NB4 (cell line): ENCODE measurements at places on chromosomes 5 and 9.

DNA sequence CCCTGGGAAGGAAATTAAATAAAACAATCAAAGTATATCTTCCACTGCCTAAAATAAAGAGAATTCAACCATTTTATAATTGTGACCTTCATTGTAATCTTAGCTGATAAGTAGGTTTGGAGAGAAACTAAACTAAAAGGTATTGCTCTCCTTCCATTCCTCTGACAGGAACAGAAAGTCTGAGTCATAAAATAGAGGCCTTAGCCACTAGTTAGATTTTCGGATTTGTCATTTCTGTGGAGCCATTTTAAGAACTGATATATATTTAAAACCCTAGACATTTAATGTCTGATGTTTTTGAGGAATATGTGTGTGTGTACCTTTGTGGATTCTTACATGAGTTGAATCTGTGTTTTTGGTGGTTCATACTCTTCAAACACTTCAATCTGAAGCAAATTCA lies 11.8 kb upstream of the TMC1 start:
- DNase-seq = no peak

- no peak for DNase-seq
Observed at GRCh38 chr5:56987171-56987570, 35.2 kb upstream of the MIER3 start.

GRCh38 chr5:141668601-141669265 lies 13.3 kb downstream of the ARAP3 start:
- DNase-seq = no peak

GRCh38 chr5:122915717-122916461 lies 70.5 kb downstream of the SNX24 start:
- DNase-seq = no peak

- no peak for DNase-seq
Observed at GRCh38 chr9:5479994-5480694, 29.8 kb downstream of the CD274 start.

- peak; percentile 33 for DNase-seq
Observed at GRCh38 chr5:145775893-145776444, 59.2 kb downstream of the PRELID2 start.

GRCh38 chr9:6305954-6306563 lies 22.1 kb upstream of the TPD52L3 start:
- DNase-seq = peak; percentile 65

DNA sequence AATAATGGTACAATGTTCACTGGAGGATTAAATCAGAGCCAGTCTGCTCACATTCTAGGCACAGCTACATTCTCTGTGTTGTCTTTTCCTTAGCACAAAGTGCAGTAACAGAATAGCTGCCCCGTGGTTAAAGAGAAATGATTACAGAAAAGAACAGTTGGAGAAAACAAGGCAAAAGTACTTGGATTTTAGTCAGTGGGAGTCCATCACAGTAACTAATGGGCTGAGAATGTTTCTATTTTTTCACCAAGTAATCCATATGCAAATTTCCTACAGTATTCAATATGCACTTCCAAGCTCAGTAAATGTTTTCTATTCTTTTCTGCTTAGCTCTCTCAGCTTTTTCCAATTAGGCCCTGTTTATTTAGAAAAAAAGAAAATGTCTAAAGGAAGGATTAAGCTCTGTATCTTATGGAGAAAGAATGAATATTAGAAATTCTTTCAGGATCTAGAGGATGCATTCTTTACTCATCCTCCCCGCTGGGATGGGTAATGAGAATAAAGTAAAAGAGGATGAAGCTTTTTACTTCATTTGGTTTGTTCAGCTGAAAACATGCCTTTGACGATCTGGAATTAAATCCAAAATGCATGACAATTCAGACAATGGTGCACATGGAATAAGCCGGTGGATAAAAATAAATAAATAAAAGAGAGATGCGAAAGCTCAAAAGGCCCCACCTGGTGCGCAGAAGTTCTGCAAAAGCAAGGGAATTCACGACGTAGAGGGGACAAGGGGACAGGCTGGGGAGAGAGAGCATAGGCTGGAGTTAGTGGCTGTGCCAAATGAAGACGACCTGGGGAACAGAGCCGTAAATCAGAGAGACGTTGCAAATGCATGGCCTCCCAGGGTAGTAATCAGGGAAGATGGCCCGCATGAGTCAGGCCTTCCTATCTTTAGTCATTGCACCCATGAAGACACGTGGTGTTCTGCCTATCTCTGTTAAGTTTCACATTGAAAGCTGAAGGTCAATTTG lies 345.2 kb downstream of the GLIS3 start:
- DNase-seq = no peak

DNA sequence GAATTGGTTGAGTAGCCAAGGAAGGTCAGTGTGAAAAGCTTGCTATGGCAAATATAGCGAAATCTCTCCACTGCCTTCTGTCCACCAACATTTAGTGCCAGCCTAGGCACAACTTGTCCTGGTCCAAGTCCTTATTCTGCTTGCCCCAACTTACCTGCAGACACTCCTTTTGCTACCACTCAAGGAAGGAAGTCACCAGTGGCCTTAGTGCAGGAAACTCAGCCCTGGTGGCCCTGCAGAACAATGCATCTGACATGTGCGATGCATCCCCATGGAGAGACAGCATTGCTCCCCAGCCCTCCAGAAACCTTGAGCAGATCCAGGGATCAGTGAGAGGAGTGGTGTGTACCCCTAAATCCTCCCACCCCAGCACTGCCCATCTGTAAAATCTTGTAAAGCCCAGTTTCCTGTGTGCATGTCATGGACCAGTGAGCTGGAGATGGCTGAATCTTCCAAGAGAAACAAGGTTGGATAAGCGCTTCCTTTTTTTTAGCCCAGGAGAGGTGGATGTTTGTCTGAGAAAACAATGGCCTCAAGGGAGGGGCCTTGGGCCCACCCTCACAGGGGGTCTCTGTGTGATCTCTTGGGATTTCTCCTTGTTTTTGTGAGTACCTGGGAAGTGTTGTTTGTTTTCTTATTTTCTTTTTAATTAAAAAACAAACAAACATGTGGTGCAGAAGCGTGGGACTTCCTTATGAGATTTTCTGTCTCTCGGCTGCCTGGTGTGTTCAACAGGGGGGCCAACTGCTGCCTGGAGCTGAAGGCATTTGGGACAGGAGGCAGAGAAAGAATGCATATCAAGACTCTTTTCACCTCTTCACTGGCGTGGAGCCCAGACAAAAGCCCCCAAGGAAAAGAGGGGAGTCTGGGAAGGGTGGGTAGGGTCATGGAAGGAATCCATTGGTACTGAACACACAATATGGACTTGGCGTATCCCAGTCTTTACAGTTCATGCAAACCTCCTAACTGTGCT lies 3.6 kb downstream of the FOXI1 start:
- no peak for DNase-seq

GRCh38 chr5:116702776-116703175 lies 128.2 kb upstream of the SEMA6A start:
- no peak for DNase-seq

DNA sequence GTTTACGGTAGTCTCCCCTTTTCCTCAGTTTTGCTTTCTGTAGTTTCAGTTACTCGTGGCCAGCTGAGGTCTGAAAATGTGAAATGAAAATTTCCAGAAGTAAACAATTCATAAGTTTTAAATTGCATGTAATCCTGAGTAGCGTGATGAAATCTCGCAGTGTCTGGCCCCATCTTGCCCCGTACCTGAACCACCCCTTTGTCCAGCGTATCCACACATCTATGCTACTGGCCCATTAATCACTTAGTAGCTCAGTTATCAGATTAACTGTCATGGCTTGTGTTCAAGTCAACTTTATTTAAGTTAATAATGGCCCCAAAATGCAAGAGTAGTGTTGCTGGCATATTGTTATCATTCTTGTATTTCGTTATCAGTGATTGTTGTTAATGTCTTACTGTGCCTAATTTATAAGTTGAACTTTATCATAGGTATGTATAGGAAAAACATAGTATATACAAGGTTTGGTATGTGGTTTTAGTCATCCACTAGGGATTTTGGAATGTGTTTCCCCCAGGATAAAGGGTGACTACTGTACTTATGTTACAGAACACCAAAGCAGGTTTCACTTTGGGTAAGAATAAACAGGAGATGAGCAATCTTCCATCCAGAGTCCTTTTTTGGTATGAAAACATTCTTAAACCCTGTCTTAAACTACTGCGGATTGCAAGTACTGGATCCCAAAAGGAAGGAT lies 118.4 kb upstream of the KCNN2 start:
- no peak for DNase-seq

GRCh38 chr5:107512029-107512428 lies 158.7 kb downstream of the EFNA5 start:
- no peak for DNase-seq

DNA sequence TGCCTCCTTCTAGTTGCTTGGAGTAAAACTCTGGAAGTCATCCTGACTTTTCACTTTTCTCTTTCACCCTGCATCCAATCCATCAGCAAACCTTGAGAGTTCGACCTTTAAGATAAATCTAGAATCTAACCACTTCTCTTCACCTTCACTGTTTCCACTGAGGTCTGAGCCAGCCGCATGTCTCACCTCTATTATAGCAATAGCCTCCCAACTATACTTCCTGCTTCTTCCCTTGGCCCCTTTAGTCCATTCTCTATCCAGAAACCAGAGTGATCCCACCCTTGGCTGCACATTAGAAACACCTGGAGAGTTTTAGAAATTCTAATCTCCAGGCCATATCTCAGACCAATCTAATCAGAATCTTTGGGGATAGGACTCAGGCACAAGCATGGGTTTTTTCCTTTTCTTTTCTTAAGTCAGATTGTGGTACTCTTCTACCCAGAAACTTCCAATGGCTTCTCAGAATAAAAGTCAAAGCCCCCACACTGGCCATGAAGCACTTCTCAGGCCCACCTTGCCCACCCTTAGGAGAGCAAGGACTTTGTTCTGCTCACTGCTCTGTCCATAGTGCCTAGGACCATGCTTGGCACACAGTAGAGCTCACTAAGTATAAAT lies 33.1 kb downstream of the MFAP3 start:
- DNase-seq = no peak

- no peak for DNase-seq
Observed at GRCh38 chr5:79581535-79581934, 30.7 kb upstream of the TENT2 start.

GRCh38 chr5:172417983-172418630 lies 36.2 kb downstream of the SH3PXD2B start:
- DNase-seq = peak; percentile 45

DNA sequence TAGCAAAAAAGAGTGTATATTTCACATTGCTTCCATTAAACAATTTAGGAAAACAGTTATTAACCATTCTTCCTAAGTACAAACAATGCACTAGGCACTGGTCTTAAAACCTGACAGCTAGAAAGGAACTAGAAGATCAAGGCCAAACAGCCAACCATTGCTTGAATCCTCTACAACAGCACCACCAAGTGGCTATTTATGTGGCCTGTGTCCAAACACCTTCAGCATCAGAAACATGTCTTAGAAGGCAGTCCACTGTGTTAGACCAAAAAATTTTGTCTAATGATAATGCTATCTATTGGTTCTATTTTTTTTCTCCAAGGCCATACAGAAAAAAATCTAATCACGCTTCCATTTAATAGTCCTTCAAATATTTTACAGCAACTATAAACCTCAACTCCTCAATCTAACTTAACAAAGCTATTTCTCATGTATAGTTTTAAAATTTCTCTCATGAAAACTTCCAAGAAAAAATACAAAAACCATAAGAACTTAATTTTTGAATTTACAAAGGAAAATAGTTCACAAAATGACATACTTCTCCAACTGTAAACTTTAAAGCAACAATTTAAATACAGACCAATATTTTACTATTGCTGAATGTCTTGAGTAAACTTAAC lies 36.1 kb downstream of the CAAP1 start:
- DNase-seq = peak; percentile 50

DNA sequence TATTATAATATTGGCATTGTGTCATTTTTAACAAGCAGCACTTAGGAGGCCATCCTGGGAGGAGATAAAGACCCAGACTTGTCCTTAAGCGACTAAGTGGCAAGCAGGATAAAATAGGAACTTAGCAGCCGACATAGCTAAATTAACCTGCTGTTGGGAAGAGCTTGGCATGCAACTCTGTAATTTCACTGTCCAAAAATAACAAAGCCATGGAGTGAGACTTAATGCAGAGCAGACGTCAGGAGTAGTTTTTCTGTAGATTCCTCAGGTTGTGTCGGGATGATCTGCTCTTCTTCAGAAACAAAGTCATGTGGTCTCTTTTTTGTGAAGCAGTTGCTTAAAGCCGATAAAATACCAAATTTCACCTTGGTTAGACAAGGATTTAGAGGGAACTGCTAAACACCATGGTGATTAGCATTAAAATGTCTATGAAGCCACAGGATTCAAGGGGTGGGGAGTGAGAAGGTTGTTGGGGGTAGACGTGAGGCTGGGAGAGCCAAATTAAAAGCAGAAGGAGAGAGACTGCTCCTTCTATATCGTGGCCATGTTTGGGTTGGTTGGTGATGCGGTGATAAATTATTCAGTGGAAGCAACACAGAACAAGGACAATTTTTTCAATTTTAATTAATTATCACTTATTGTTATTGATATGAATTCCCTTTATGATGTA lies 303.0 kb downstream of the CSNK1G3 start:
- DNase-seq = no peak

DNA sequence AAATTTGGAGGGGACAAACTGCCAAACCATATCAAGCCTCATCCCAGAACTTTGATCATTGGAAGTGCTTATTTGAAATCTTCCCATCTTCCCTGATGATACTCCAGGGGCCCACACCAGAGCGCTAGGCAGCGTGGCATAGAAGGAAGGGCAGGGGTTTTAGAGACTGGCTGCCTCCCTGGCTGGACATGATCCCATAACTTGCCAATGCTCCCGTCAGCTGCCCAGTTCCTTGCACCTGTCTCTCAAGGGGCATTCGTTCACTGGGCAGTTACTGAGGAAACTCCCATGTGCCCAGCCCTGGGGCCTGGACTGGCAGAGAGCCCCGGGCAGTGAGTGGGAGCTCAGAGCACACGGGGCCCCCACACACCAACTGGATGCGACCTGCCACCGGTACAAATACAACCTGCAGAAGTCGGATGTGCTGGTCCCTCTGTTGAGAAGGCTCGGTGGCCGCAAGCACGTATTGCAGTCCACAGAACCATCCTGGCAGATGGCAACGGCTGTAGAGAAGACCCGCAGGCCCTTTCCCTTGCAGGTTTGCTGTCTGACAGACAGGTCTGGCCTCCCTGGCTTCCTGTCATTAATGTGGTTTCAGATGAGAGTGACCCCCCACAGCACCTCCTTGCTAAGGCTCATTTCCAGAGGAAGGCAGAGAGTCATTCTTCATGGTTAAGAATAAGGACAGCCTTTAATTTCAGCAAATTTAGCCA lies 122.4 kb downstream of the MVB12B start:
- DNase-seq = no peak

DNA sequence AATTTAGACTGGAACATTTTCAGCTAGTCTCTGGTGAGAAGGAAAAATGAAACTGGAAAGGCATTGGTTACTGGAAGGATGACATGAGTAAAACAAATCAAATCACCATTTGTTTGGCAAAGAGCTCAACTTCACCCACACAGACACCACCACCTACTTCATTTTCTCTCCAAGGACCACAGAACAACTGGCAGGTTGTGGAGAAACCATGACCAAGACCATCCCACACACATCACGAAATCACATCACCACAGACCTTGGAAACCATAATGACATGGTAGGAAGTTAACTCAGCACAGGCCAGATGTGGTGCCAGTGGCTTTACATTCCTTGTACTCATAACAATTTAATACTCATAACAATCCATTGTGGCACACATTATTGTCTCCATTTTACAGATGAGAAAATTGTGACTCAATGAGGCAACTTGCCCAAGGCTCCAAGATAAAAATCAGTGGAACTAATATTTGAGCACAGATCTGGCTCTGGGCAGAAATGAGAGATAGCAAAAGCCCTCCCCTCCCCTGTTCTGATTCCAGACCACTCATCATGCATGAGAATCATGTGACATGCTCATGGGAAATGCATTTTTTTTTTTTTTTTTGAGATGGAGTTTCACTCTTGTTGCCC lies 7.5 kb downstream of the OR1K1 start:
- DNase-seq = no peak

- no peak for DNase-seq
Observed at GRCh38 chr5:14054965-14055963, 87.9 kb upstream of the TRIO start.
